CD4-positive, alpha-beta T cell treated with Interleukin-4 for 4 hours (primary cell): ENCODE measurements at places on chromosomes 12 and 14.

DNA sequence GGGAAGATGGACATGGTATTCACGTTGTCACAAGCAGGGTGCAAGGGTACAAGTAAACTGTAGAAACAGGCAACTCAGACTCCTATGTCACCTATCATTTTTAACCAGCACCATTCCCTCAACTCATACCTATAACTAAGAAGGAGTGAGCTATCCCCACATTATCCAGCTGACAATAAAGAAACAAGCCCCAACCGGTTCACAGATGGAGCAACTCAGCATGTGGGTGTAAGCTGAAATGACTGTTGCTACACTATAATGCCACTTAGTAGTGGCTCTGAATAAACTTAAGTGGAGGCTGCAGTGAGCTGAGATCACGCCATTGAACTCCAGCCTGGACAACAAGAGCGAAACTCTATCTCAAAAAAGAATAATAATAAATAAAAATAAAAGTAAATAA lies 829.5 kb upstream of the MDGA2 start:
- no peak for DNase-seq

DNA sequence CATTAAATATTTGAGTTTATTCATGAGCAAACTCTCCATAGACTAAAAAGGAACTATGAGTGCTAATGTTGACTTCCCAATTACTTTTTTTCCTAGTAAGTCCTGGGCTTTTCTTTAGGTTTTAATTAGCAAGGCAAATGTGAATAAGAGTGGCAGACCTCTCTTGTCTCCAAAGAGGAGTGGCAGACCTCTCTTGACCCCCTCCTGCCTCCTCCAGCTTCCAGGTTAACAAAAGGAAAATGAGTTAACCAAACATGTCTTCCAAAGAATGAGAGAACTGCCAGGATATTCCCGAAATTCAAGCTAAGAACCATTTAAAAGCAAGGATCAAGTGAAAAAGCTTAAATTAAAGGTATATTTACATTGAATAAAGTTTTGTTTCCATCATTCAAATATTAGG lies 253.2 kb downstream of the MDGA2 start:
- DNase-seq, result no peak

- DNase-seq, result peak; percentile 35
Observed at GRCh38 chr14:64880221-64881121, 764 bp upstream of the SPTB start.

DNA sequence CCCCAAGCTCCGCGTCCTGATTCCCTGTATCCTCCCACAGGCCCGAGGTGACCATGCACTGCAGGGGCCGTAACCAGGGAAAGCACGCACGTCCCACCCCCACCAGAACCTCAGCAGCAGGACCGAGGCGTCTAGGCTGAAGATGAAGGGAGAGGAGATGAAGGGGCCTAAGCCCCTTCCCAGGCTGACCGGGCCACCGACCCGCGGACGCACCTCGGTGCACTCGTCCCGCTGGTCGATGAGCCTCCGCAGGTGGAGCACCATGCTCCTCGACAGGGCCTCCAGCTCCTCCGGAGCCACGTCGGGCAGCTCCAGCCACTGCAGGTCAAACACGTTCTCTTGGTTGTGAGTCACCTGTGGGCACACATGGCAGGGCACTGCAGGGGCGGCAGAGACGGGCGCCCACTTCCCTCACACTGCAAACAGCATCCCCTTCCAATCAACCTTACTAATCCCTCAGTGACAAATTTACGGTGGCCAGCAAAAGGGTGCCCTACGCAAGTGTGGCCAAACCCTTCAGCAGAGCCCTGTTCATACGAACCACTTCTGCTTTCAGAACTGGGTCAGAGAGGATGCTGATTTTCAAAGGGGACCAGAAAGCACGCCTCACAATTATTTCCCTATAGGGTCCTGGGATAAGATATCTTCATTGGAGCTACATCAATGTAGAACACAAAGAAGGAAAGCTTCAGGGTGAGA lies 77.8 kb downstream of the CCDC88C start:
- DNase-seq, result no peak

- DNase-seq, result no peak
Observed at GRCh38 chr12:79063258-79063657, 198.7 kb downstream of the SYT1 start.

DNA sequence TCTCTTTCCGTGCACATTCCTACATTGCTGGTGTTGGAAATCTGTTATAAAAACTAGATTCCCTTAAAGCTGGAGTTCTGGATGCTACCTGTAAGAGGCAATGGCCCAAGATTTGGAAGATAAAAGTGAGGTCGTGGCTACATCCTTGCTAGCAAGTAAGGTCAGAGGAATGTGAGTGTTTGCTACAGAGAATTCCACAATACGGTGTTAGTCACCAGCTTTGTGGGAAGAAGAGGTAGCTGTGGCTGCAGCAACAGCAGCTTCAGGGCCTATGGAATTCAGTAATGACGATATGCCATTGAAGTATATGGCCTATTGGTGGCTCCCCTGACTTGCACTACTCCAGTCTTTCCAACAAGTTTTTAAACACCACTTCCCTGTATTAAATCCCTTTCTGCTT lies 227.7 kb upstream of the TMEM260 start:
- no peak for DNase-seq

DNA sequence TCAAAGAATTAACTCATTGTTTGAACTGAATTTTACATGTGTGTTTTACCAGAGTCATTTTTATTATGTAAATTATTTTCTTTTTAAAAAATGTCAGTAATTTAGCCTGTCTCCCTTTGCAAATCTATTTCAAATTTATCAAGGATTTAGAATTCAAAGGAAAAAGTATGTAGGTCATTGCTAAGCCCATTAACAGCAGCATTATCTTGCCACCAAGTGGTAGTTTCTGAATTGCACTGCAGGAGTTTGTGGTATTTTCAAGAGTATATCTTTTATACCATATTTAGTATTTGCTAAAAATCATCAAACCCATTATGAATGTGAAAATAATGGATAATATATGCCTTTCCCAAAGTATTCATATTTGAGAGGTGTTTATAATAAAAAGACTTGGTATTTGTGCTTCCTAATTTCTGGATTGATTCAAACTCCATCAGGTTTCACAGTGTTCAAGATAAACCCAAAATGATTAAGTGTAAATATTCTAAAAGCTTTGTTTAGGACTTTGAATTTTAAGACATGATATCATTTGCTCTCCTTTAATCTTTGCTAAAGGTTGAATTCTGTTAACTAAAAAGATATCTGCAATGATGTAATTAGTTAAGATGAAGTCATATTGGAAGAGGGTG lies 711.4 kb downstream of the FSCB start:
- no peak for DNase-seq

- DNase-seq, result no peak
Observed at GRCh38 chr12:12491606-12492005, 71.1 kb downstream of the DUSP16 start.

GRCh38 chr12:71477609-71478008 lies 38.0 kb downstream of the LGR5 start:
- no peak for DNase-seq
